Effector memory CD4-positive, alpha-beta T cell (primary cell): ENCODE measurements at places on chromosomes 2 and 18.

DNA sequence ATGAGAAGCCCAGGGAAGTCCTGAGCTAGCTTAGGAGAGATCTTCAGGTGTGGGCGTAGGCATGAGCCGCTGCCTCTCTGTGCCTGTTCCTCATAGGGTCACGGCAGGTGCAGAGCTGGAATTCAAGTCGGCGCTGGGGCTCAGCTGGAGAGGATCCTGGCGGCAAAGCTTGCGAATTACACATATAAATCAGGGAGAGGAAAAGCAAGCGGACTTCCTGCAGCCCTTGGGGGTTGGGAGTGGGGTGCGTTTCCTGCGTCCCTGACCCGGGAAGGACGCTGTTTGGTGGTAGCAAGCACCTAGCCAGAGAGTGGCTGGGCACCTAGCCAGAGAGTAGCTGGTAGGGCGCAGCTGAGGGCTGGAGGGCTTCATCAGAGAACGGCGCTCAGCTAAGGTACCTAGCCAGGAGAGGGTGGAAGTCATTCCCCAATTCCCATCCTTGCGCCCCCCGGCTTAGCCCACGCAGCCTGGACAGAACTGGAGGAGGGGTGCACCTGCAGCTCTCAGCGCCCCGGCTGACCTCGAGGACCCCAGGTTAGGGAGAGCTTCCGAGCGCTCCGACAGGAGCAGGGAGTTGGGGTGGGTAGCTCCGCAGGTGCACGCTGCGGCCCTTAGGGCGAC, 459 bp upstream of the EFR3B start:
- peak; percentile 23 for DNase-seq
- no peak overlapping the region for H3K27ac ChIP-seq
- H3K4me3 ChIP-seq, result peak overlapping the region; percentile 47
- peaks cover 17% of the 10 kb centered on the region for H3K4me1 ChIP-seq
- no peaks in the 10 kb centered on the region for H3K36me3 ChIP-seq

DNA sequence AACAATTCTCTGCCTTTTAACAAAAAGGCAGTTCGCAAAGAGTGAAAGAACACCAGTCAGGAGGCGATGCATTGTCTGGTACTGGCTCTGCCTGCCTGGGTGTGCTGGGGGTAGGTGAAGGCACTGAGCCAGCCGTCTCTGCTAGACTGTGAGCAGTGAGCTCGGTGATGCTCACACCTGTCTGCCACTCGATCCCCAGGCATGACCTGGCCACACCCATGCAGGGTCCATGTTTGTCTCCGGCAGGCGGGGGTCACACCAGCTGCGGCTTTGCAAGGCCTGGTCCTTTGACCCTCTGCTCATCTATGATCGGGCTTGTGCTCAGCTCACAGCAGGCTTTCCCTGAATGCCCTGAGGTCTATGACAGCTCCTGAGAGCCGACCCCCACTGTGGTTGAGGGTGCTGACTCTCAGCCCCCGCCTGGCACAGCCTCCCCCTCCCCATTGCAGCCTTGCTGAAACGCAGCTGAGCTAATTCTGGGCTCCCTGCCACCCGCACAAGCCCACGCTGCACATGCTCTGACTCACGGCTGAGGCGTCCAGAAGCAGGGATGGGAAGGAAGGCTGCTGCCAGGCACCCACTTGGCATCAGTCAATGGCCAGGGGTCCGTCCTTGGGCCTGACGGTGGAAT, 23.7 kb downstream of the CRACDL start:
- no peak overlapping the region for H3K27ac ChIP-seq
- no peaks in the 10 kb centered on the region for H3K4me1 ChIP-seq
- H3K27me3 ChIP-seq, result no peaks in the 10 kb centered on the region
- no peak overlapping the region for H3K4me3 ChIP-seq
- H3K36me3 ChIP-seq, result no peaks in the 10 kb centered on the region

- no peak overlapping the region for H3K27ac ChIP-seq
- no peak overlapping the region for H3K4me3 ChIP-seq
- peaks cover under 1% of the 10 kb centered on the region for H3K4me1 ChIP-seq
- no peaks in the 10 kb centered on the region for H3K27me3 ChIP-seq
Measured at GRCh38 chr18:79429381-79429780, 33.7 kb downstream of the NFATC1 start.

DNA sequence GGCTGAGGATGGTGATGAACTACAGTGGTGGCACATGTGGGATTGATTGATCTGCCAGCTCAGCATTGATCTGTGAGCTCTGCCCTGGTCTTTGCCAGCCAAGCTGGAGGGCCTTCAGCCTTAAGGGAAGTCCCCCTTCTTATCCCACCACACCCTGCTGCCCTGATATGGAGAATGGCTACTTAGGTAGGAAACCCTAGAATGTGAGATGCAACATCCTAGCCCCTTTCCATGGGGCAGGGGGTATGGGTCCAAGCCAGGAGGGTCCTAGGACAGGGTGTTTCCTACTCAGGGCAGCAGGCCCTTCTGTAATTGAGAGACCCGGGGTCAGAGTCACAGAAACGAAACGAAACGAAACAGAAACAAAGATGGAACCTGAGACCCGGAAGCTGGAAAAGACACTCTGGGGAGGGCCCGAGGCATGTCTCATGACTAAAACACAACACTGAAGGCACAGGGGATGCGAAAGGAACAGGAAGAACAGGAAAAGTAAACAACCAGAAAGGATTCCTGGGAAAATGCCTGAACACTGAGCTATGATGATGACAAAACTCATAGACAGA, 16.9 kb upstream of the SULT1C2 start:
- no peak for DNase-seq
- H3K4me3 ChIP-seq, result no peak overlapping the region
- H3K36me3 ChIP-seq, result no peaks in the 10 kb centered on the region

DNA sequence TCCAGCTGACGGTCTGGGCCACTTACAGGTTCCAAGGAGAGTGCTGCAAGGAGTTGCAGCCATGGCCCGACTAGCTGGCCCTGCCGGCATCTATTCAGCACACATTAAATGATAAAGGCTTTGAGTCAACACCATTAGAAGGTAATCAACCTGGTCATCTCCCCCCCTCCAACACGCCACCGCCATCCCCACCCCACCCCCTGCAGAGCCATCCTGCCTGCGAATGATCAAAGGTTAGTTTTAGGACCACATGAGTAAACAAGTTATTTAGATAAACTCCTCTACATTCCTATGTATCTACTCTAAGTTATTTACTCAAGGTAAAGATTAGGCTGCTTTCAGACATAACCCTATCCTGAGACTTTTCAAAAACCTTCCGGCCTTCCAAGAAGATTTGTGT, 349.3 kb upstream of the SLC39A10 start:
- H3K4me1 ChIP-seq, result no peaks in the 10 kb centered on the region
- H3K27ac ChIP-seq, result no peak overlapping the region
- no peak overlapping the region for H3K4me3 ChIP-seq
- no peaks in the 10 kb centered on the region for H3K36me3 ChIP-seq

GRCh38 chr18:26057344-26057773, 33.1 kb downstream of the SS18 start:
- no peaks in the 10 kb centered on the region for H3K4me1 ChIP-seq
- no peak overlapping the region for H3K4me3 ChIP-seq
- DNase-seq, result no peak
- no peaks in the 10 kb centered on the region for H3K27me3 ChIP-seq
- H3K36me3 ChIP-seq, result peaks cover 36% of the 10 kb centered on the region

DNA sequence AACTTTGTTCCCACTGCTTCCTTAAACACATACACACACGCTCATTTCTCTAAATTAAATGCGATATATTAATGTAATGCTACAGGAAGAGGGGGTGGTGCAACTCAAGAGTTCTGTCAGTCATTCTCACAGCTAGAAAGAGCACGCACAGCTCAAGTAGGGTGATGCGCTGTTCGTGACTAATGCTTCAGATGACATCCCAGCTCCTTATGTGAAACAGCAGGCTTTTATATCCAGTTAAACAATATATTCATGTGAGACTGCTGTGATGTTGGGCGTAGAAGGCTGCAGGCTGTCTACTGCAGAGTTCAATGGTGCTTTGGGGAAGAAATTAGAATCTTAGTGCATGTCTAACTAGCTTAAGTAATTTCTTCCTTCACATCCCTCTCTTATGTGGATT, 912.6 kb upstream of the FSHR start:
- H3K36me3 ChIP-seq, result no peaks in the 10 kb centered on the region
- no peak for DNase-seq
- no peak overlapping the region for H3K27ac ChIP-seq
- H3K4me3 ChIP-seq, result no peak overlapping the region
- no peaks in the 10 kb centered on the region for H3K4me1 ChIP-seq

DNA sequence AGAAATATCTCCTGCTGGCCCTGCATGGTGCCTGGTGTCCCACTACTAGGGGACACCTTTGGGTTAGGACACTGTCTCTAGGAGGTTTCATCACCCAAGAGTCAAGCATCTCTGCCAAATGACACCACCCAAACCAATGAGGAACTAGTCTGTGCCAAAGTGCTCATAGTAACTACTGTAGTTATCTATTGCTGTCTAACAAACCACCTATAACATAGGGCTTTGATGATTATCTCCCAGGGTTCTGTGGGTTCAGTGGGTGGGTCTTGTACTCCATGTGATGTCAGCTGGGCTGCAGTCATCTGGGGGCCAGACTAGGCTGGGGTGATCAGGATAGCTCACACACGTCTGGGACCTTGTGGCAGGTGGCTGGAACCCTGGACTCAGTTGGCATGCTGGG, 59.8 kb downstream of the EPAS1 start:
- no peaks in the 10 kb centered on the region for H3K36me3 ChIP-seq
- H3K4me1 ChIP-seq, result peaks cover 16% of the 10 kb centered on the region
- no peak overlapping the region for H3K4me3 ChIP-seq
- DNase-seq, result no peak

- H3K4me1 ChIP-seq, result no peaks in the 10 kb centered on the region
- no peaks in the 10 kb centered on the region for H3K36me3 ChIP-seq
- H3K4me3 ChIP-seq, result no peak overlapping the region
- no peak overlapping the region for H3K27ac ChIP-seq
- H3K27me3 ChIP-seq, result no peaks in the 10 kb centered on the region
Measured at GRCh38 chr2:130878316-130878715, 41.6 kb downstream of the ARHGEF4 start.

DNA sequence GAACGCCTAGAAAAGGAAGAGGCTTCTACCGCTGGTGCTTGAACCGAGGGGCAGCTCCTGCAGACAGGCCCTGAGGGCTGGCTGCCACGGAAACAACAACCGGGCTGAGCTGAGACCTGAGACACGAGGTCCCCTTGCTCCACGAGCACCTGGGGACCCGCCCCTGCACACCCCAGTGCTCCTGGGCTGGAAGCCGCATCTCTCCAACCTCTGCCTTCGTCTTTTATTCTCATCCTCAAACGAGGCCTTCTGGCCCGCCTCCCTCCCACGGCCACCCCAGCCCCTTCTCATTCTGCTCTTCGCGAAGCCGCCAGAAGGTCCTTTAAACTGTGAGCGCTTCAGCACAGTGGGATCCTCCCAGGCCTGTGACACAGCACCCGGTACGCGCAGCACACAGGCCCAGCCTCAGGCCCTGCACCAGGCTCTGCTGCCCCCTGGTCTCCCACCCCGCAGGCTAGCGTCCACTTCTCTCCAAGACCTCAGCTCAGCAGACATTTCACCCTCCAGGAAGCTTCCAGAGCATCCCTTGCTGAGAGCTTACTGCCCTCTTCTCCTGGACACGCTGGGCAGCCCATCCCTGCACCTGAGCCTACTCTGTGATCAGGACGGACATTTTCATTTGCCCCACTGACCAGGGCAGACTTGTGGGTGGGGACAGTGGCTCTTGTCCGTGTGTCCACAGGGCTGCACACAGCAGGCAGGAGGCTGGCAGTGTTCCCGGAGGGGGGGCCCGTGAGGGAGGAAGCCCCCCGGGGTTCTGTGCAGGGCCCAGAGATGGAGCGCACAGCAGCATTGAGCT, 149.7 kb downstream of the PXDN start:
- no peaks in the 10 kb centered on the region for H3K4me1 ChIP-seq
- no peaks in the 10 kb centered on the region for H3K36me3 ChIP-seq
- no peak for DNase-seq
- no peak overlapping the region for H3K27ac ChIP-seq
- no peaks in the 10 kb centered on the region for H3K27me3 ChIP-seq

DNA sequence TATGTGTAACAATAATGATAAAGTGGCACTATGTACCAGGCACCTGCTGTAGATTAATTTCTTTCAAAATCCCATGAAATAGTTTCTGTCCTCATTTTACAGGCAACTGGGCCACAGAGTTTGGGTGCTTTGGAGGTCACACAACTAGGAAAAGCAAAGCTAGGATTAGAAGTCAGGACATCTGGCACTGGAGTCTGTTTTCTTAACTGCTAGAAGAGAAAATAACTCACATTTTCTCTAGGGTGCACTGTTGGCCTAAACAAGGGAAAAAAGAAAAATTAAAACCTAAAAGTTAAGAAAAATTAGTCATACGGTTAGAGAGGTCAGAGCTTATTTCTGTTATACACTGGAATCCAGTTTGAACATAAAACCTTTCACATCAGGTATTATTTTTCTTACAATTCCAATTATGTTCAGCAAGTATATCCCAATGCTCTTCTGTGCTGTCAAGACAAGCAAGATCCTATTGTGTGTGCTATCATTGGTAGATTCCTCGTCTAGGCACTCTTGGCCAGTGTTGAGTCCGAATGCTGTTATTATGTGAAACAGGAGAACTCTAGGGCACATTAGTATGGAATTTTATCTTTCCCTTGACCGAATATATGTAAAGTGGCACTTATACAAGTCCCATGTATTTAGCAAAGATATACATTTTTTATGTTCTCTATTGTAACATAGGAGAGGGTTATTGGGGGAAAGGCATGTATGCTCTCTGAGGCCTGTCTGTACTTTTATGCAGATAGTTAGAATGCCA, 1.5 kb upstream of the OSGEPL1 start:
- no peak for DNase-seq
- no peaks in the 10 kb centered on the region for H3K36me3 ChIP-seq
- H3K4me3 ChIP-seq, result peak overlapping the region; percentile 66
- H3K4me1 ChIP-seq, result no peaks in the 10 kb centered on the region

- H3K27me3 ChIP-seq, result no peaks in the 10 kb centered on the region
- H3K4me3 ChIP-seq, result no peak overlapping the region
- no peaks in the 10 kb centered on the region for H3K4me1 ChIP-seq
- no peak overlapping the region for H3K27ac ChIP-seq
- no peak for DNase-seq
Measured at GRCh38 chr2:109157563-109158105, 28.6 kb downstream of the SH3RF3 start.

DNA sequence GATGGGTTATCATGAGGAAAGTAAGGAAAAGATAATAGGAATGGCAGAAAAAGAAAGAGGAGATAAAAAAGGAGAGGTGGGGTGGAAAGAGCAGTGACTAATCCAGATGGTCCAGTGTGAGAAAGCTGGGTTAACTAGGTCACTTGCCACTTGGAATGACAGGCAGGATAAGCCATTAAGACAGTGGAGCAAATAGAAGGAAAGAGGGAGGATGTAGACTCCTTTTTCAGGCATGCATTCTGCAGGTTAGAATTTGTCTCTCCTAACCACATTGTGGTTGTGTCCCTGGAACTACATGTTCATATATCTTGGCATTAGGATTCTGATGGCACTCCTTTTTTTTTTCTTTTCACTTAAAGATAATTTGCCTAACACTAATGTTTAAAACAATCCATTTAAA, 13.4 kb upstream of the NEMP2 start:
- no peaks in the 10 kb centered on the region for H3K4me1 ChIP-seq
- no peaks in the 10 kb centered on the region for H3K27me3 ChIP-seq
- H3K36me3 ChIP-seq, result no peaks in the 10 kb centered on the region
- H3K27ac ChIP-seq, result no peak overlapping the region

GRCh38 chr2:226797289-226797988, 2.2 kb downstream of the IRS1 start:
- DNase-seq, result no peak
- no peaks in the 10 kb centered on the region for H3K36me3 ChIP-seq
- H3K27me3 ChIP-seq, result no peaks in the 10 kb centered on the region
- no peak overlapping the region for H3K27ac ChIP-seq
- peaks cover 24% of the 10 kb centered on the region for H3K4me1 ChIP-seq
- no peak overlapping the region for H3K4me3 ChIP-seq

GRCh38 chr2:79994161-79994560, 310.4 kb downstream of the LRRTM1 start:
- no peak overlapping the region for H3K27ac ChIP-seq
- H3K36me3 ChIP-seq, result no peaks in the 10 kb centered on the region
- H3K27me3 ChIP-seq, result no peaks in the 10 kb centered on the region
- DNase-seq, result no peak
- no peak overlapping the region for H3K4me3 ChIP-seq
